ENCODE measurements at places on chromosomes 3 and 15.
A peak's percentile ranks its signal among the peaks of the same experiment; 100 is the strongest.

GRCh38 chr3:129603991-129604749, 2.3 kb downstream of the PLXND1 start:
- DNase-seq, result no peak

DNA sequence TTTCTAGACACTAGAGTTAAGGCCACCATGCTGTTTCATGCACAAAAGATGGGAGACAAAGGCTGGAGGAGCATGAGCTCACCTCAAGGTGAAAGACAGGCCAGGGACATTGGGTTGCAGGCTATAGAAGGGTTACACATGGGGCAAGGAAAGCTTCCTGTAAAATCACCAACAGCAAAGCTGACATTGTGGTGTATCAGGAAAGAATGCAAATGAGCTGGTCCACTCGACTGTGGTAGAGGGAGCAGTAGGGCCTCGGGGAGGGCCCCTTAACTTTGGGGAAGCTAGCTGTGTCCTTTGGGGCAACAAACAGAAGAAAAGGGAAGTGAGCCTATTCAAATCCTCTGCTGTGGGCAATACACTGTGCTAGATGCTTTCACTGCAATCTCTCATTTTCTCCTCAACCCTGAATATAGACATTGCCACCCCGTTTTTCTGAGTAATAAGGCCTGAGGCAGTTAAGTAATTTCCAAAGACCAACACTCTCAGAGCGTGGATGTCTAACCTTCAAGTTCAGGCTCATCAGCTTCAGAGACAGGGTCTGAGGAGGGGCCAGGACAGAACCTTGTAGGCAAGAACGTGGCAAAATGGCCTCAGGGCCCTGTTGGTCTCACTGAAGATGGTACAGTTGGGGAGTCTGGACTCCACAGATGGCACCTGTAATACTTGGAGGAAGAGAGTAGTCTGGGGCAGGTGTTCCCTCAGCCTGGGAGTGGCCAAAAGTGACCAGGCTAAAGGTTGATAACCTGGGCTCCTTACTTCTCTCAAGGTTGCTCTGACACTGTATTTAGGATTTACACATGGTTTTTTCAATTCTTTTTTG, 24.1 kb downstream of the CX3CR1 start:
- no peak for DNase-seq

GRCh38 chr3:171286580-171287249, 173.5 kb downstream of the TNIK start:
- DNase-seq, result peak; percentile 84

- no peak for DNase-seq
These were observed 1331.4 kb downstream of the NSUN3 start for GRCh38 chr3:95394286-95394685.

GRCh38 chr3:4716266-4716665, 223.1 kb downstream of the ITPR1 start:
- DNase-seq, result no peak

DNA sequence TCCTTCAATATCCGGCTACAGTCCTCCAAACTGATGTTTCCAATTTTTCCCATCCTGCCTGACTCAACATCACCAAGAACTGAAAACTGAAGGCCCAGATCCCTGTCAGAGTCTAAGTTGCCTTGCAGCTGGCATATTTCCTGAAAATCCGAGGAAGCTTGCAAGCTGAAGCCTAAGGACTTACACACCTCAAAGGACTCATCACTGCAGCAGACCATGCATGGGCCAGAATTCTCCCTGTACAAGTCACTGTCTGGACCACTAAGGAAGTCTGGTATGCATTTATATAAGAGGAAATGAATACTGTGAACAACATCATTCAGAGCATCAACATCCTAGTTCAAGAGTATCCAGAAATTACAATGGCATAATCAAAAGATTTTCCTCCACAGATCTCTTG, 548.8 kb upstream of the MDFIC2 start:
- peak; percentile 79 for DNase-seq

- peak; percentile 30 for DNase-seq
These were observed 101.8 kb downstream of the BDH1 start for GRCh38 chr3:197454014-197454413.

GRCh38 chr3:42173307-42173706, 82.2 kb downstream of the TRAK1 start:
- DNase-seq, result no peak

DNA sequence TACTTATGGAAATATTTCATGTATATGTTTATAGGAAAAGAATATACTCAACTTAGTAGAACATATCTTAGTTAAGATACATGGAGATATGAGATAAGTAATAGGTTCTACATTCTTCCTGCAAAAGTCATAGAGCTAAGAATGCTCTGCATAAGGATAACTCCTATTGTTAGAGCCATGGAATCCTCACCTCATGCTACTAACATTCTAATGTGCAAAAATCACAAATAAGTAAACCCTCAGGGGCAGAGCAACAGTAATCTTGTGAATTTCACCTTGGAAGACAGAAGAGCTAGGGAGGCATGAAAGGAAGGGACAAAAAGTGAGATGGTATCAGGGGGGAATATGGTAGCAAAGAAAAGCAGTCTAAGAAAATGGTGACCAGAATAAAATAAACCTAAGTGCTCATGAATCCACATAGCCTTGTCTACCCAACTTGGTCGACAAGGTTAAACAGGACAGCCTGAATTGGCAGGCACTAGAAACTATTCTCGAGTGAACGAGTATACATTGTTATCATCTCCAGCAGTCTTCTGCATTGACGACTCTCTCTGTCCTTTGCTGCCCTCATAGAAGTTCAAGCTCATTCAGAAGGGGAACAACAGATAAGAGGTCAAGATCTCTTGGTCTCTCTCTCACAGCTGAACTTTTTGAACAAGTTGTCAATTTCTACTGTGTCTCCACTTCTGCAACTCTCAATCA, 52.8 kb downstream of the XRN1 start:
- no peak for DNase-seq

DNA sequence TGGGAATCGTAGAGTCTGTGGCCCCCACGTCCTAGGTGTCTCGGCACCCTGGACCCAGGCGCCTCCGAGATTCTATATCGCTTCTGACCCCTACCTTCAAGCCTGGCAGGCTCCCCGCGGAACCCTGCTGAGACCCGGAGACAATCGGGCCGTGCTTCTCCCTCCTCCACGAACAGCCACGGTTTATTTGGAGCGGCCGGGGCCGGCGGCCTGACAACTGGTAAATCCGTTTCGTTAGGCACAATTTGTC, 1.4 kb downstream of the GATA2 start:
- DNase-seq, result no peak

DNA sequence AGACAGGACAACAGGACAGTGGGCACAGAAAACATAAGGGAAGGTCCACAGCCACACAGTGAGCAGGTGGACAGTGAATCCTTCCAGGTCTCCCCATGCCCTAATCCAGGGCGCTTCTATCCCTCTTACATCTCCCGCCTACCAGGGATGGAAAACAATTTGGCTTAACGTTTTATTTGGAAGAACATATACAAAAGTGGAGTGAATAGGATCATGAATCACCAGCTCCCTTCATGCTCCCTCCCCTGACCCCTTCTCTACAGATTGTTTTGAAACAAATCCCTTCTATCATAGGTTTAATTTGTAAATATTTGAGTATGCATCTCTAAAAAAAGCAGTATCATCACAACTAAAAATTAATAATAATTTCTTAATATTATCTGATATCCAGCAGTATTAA, 52.5 kb downstream of the CLDN11 start:
- DNase-seq, result no peak

Data from bronchial epithelial cell (primary cell).